ENCODE measurements at places on chromosomes 16 and 17. TPM values are rescaled to one million over a fixed set of nuclear protein-coding genes. Genes with fewer than 3 reads are reported as not detected.

The ARHGDIG gene
- total RNA-seq = 2.6 TPM

The SPNS2 gene
- 61.5 TPM for total RNA-seq

The HELZ gene
- 49.9 TPM for total RNA-seq

The SENP3 gene
- 157 TPM for total RNA-seq

The TMEM231 gene
- total RNA-seq = 46.1 TPM

The RMI2 gene
- total RNA-seq = 67.3 TPM

The C16orf54 gene
- not detected for total RNA-seq

The PRSS27 gene
- total RNA-seq = 1.2 TPM

The CD7 gene
- 3.8 TPM for total RNA-seq

The TNFRSF13B gene
- total RNA-seq = not detected

The FHOD1 gene
- total RNA-seq = 23.6 TPM

The C16orf89 gene
- total RNA-seq = not detected

GRCh38 chr17:69723741-69724140 is 309.2 kb downstream of the MAP2K6 start:
- no peak for DNase-seq

DNA sequence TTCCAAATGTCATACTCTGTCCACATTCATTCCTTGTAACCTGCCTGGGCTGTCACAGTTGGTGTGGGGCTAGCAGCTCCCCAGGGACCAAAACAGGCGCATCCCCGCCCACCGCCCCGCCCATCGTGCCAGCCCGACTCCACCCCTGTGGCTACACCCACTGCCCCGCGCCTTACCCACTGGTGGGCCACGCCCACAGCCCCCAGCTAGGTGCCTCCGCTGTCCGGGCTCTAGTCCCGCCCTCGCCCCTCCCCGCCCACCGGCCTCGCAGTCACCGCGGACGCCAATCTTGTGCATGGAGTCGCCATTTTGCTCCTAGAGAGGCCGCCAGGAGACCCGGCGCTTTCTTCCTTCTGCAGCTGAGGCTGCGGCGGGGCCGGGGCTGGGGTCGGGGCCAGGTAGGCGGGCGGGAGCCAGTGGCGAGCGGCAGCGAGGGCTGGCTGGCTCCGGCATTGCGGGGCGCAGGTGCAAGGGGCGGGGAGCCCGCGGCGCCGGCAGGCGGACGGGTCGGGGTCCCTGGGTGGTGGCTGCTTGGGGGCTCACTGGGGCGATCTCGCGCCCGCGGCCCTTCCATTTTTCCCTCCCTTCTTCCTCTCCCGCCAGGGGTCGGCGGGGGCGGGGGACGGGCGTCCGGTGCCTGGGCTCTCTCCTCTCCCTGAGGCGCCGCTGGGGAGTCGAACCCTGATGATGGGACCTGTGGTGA is at the start of gene PRPSAP2:
Gene PRPSAP2, plus strand, starts transcription at position 268 of the 703 bp plus-strand sequence. CDS start 7,703 bp downstream, outside the sequence.
- peak; percentile 98 for DNase-seq

DNA sequence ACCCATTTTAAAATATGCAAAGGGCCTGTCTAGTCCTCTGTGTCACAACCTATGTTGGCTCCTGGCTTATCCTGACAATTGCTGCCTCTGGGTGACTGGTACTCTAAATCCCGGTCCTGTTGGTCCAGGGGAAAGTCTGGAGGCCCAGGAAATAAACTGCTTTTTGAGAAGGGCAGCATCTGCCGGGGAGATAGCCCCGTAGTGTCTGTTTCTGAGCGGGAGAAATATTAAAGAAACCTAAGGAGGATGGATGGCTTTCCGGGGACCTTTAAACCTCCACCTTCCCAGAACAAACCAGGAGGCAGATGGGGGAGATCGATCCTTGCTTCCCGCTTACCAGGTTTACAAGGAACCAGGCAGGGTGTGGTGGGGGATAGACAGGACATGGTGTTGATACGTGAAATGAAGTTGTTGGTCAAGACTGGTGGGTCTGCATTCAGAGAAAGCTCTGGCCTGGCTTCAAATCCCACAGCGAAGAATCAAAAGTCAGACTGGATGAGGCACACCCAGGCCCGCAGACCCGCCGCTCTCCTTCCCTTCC is 3.8 kb downstream of the HOXB2 start:
- DNase-seq = no peak

- no peak for DNase-seq
Observed at GRCh38 chr16:1385232-1385631, 29.3 kb downstream of the UNKL start.

- DNase-seq = peak; percentile 47
Observed at GRCh38 chr17:28901866-28902818, 737 bp downstream of the DHRS13 start.

GRCh38 chr17:65987988-65988387 is 203.9 kb downstream of the CEP112 start:
- peak; percentile 1 for DNase-seq

DNA sequence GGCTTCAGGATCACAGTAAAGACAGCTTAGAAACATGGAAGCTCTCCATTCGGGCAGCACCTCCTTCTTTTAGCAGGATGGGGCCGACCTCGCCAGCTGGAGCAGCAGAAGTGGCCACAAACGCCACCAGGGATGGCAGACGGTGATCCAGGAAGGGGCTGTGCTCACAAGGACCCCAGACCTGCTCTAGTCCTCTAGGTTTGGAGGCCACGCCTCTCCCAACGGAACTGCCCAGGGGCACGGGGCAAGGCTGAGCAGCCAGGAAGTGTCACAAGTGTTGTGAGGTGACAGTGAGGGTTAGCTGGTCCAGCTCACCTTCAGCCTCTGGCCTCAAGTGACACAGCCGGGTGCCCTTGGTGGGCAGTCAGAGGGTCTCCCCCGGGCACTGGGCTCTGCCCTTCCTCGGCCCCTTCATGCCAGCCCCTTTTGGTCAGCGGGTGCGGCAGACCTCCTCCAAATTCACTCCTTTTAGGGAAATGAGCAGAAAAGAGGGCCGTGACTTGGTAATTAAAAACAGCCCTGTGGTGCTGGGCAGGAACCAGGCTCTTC is 20.4 kb downstream of the CEP295NL start:
- no peak for DNase-seq

GRCh38 chr16:65318138-65318537 is 196.3 kb upstream of the CDH11 start:
- no peak for DNase-seq

- no peak for DNase-seq
Observed at GRCh38 chr17:35069311-35069710, 5.8 kb upstream of the RFFL start.

DNA sequence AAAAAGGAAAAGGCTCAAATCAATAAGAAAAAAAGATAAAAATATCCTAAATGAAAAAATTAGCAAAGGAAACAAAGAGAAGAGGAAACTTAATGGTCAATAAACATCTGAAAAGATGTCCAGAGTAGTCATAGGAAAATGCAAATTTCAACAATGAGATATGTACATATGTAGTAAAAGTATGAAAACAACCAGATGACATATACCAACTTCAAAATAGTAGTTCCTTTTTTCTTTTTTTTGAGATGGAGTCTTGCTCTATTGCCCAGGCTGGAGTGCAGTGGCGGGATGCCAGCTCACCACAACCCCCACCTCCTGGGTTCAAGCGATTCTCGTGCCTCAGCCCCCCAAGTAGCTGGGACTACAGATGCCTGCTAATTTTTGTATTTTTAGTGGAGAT is 21.7 kb upstream of the NFAT5 start:
- DNase-seq = no peak

DNA sequence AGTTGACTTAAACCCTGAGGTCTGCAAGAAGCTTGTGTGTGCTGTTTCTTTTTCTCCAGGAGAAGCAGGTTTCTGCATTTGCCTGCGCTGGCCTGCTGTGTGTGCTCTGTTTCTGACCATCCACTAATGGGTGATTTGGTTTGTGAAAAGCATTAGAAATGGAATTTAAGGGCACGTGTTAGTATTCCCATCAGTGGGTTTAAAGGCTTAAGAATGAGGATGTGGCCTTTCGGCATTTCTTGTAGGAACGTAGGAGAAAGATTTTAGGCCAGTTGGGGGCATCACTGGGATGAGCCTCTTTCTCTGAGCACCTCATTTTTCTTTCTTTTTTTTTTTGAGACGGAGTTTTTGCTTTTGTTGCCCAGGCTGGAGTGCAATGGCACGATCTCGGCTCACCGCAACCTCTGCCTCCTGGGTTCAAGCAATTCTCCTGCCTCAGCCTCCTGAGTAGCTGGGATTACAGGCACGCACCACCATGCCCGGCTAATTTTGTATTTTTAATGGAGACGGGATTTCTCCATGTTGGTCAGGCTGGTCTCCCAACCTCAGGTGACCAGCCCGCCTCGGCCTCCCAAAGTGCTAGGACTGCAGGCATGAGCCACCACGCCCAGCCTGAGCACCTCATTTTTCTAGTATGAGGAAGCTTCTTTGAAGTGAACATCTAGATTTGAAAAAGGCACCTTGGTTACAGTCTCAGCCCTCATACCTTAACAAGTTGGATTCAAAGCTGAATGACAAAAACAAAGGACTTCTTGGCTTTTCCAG is 110.3 kb downstream of the BANP start:
- no peak for DNase-seq

DNA sequence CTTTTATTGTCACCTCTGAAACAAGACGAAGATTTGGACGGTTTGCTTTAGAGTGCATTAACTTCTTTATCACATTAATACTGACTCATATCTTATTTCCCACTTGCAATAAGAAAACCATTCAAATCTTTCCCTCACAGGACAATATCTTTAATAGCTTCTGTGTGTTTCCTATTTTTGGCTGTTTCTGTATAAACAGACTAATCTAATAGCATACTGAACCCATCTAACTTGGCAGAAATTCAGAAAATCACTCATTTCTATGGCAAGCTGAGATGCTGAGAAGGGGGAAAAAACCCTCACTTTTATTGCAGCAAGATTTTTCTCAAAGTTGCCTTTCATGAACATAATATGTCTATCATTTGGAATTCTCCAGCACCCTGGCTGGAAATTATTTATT is 524.9 kb downstream of the WWOX start:
- no peak for DNase-seq

DNA sequence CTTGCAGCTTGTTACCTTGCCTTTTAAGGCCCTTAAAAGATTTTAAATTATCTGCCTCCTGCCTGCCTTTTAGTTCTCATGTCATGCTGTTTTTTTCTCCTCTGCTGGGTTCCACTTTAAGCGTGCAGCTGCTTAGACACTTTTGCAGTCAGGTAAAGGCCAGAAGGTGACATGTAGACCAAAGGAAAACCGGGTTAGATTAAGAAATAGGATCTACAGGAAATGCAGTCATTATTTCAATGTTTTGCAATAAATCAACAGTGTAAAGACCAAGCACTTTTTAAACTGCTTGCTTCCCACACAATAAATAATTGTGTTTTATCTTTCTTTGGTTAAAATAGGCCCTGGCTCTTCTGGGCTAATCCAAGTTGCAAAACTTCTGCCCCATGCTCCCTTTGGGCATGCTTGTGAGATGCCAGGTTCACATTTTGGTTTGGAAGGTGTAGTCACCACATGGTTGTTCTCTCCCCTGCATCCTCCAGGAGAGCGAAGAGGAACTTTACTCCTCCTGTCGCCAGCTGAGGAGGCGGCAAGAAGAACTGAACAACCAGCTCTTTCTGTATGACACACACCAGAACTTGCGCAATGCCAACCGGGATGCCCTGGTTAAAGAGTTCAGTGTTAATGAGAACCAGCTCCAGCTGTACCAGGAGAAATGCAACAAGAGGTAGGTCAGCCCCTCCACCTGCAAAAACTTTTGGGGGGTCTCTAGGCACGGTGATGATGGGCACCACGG is 54.9 kb downstream of the SDR42E1 start:
- DNase-seq = no peak

GRCh38 chr16:89256651-89257254 is 39.2 kb downstream of the ZNF778 start:
- DNase-seq = peak; percentile 60

DNA sequence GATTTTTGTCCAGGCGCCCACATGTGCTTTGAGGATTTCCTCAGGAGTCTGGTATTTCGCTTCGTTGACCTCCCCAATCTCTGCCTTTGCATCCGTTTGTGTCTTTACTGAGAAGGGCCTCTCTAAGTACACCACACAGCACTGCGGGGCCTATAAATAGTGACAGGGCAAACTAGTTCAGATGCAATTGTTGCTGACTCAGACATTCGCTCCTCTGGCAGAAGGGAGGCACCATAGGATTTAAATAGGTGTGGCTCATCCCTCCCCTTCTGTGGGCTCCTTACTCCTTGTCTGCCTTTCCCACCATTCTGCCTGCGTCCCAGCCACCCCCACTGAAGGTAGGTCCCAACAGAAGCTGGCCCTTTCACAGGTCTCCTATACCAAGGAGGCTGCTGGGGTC is 192.3 kb downstream of the SHISA9 start:
- no peak for DNase-seq

DNA sequence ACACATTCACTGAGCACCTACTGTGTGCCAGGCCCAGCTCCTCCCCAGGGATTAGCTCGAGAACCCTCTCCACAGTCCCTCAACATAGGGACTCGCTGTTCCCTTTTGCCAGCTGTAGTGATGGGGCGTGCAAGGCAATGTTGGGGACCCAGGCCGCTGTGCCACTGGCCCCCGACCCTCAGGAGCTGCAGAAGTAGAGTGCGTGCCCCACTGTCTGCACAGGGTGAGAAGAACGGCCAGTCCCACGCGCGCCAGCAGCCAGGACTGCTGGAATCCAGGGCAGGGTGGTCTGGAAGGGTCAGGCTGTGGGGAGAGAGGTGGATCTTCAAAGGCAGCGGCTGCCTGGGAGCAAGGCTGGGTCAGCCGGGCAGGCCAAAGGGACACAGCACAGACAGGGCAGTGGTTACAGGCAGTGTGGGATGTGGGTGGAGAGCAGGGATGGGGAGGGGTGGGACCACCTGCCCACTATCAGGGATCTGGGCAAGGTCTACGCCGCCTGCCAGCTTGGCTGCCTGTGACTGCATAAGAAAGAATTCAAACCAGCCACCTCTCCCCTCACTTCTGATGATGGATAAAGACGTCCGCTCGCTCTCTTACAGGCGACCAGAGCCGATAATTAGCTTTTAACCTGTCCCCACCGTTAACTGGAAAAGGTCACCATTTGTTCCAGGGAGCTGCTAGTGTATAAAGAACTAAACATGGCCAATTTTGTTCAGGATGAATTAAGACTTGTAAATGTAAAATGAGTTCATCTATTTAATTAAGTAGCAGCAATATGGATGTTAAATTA is 86.7 kb upstream of the GSE1 start:
- no peak for DNase-seq

GRCh38 chr17:19867329-19868078 is at the start of gene ULK2:
Gene ULK2 (minus strand): TSS chr17:19867936. CDS start chr17:19867417, 519 bp downstream.
- peak; percentile 64 for DNase-seq

- no peak for DNase-seq
Observed at GRCh38 chr17:68461122-68461539, 3.8 kb upstream of the WIPI1 start.

GRCh38 chr16:3121851-3122467 is 9.6 kb downstream of the ZNF205 start:
- DNase-seq = no peak

DNA sequence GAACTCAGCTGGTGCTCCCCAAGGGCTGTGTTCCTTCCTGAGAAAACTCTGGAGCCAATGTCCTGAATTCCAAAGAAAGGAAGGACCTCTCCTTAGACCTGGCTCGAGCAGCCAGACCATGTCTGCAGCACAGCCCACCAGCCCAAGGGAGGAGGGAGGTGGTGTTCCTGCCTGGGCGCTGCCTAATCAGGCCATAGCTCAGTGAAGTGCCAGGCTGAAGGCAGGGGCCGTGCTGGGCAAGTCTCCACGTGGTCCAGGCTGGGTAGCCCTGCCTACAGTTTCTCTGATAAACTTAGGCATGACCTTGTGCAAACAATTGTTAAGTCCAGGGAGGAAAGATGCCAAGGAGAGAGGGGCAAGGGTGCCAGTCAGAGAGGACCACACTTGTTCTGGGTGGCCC is 76.8 kb downstream of the MPRIP start:
- no peak for DNase-seq

- DNase-seq = no peak
Observed at GRCh38 chr17:76255801-76256429, 9.2 kb upstream of the UBALD2 start.

- DNase-seq = peak; percentile 99
Observed at GRCh38 chr16:90077240-90077756, at the start of gene PRDM7. Gene PRDM7 (minus strand): TSS chr16:90077331. CDS start chr16:90075910, 1,421 bp downstream.
